ENCODE measurements at places on chromosomes 2 and 18.

DNA sequence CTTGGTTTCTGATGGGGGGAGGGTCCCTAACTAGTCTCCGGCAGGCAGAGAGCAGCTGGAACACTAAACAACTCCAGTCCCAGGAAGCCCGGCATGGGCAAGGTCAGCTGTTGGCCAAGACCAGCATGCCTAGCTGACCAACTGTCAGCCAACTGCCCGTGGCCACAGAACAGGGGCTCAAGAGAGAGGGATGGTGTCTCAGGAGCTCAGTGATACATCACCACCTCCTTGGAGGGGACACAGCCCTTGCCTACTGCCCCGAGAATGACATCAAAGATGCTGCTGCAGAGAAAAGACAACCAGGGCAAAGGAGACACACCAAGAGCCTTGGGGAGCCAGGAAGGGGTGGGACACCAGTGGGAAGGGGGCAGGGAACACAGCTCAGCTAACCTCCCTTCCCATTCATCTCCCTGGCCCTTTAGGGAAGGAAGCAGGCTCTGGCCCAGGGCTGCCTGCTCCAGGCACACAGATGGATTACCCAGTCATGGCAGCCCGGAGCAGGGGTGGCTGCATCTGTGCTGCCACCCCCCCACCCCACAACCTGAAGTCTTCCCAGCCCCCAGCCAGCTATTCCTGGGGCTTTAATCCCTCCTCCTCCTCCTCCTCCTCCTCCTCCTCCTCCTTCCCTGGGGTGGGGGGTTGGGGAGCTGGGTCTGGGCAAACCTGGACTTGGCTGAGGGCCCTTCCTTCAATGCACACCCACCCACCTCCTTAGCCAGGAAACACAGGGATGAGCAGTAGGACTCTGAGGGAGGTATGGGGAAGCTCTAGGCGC, 1.9 kb downstream of the BIN1 start:
- no peak for DNase-seq

DNA sequence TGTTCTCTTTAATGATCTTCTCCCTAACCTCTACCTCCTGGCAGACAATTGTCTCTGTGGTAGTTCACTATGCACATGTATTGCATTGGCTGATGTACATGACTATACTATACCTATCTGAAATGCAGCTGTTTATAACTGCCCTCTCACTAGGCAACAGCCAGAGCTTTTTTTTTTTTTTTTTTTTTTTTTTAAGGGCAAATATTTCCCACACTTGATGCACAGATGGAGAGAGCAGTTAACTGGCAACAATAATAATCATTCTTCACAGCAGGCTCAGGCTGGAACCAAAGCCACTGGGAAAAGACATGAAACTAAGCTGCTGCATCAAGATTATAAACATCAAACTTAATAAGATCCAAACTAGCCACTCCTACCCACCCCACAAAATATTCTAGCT, 707.7 kb downstream of the LRP1B start:
- no peak for DNase-seq

DNA sequence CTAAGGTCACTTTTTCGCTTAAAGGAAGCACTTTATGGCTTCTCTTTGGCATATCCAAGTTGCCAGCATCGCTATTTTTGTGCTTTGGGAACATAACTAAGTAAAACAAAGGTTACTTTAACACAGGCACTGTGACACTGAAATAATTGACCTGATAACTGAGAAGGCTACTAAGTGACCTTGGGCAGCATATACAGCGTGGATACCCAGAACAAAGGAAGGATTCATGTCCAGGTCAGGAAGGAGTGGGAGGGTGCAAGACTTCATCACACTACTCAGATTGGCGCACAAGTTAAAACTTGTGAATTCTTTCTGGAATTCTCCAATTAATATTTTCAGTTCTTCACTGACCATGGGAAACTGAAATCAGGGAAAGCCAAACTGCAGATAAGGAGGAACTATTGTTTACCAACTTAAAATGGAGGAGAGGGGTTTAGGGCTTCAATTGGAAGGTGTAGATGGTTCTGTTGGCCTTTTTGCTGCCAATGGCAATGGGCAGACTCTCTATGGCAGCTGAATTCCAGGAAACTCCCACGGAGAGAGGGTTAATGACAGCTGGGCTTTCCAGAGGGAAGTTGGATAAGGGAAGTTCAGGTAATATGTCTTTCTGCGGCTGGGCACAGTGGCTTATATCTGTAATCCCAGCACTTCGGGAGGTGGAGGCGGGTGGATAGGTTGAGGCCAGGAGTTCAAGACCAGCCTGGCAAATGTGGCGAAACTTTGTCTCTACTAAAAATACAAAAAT, 45.3 kb downstream of the COMMD1 start:
- DNase-seq: no peak

GRCh38 chr2:101775092-101775491, 77.6 kb downstream of the MAP4K4 start:
- no peak for DNase-seq

- DNase-seq: no peak
These were observed 71.2 kb downstream of the MBP start for GRCh38 chr18:77061281-77061945.

GRCh38 chr2:190170673-190171072, 108.1 kb upstream of the MSTN start:
- DNase-seq: no peak

- no peak for DNase-seq
These were observed 15.6 kb downstream of the COLEC12 start for GRCh38 chr18:484749-485464.

DNA sequence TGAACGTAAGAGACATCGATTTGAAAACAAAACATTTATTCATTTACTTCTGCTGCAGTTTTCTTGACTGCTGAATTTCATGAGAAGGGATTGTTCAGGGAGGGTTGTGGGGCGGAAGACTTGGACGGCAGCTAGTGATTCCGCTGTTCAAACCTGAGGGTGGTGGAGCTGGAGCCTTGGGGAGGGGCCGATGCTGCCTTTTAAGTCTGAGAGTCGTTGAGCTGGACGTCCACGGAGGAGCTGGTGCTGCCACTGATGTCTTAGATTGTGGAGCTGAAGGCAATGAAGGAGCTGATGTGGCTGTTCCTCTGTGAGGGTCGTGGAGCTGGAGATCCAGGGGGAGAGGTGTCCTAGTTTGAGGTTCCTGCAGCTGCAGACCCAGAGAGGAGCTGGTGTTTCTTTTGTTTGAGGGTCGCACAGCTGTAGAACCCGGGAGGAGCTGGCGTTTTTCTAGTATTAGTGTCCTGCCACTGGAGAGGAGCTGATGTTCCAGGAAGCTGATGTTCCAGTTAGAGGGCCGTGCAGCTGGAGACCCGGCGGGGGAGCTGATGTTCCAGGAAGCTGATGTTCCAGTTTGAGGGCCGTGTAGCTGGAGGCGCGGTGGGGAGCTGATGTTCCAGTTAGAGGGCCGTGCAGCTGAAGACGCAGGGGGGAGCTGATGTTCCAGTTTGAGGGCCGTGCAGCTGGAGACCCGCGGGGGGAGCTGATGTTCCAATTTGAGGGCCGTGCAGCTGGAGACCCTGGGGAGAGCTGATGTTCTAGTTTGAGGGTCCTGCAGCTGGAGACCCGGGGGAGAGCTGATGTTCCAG, 150.9 kb downstream of the RTP5 start:
- DNase-seq: no peak

- no peak for DNase-seq
These were observed 109.0 kb downstream of the ICA1L start for GRCh38 chr2:202762556-202762955.

DNA sequence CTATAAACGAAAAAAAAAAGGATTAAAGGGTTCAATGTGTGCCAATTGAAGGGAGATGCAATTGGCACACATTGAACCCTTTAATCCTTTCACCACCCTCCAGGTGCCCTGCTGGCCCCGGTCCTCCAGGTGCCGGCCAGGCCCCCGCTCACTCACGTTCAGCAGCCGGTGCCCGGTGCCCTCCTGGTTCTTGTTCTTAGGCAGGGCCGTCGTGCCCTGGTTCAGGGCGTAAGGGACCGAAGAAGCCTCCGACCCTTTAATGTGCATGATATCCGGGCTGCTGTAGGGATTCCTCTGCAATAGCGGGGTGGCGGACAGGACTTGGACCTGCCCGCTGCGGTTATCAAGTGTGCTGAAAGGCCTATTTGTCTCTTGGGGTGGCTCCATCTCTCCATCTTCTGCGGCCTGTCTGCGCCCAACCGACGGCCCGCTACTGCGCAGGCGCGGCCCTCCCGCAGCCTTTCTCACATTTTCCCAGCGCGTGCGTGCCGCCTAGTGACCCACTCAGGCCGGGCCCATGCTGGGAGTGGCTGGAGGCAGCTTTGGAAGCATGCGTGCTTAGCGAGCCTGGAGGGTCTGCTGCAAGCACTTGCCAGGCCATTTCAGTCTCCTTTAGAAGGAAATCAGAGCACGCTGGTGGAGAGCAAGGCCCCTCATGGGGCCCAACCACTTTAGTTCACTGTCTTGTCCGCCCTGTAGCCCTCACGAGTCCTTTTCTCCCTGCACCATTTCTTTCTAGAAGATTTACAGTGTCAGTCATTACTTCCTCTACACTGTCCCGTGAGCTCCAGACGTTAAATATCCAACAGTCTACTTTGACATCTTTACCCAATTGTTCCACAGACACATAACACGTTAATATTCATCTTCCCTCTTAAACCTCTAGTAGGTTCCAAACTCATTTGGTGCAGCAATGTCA, 24.3 kb downstream of the TMEM237 start:
- no peak for DNase-seq

- no peak for DNase-seq
These were observed 45.2 kb upstream of the CTIF start for GRCh38 chr18:48493434-48494230.

- no peak for DNase-seq
These were observed 94.7 kb upstream of the FAM136A start for GRCh38 chr2:70396612-70397011.

DNA sequence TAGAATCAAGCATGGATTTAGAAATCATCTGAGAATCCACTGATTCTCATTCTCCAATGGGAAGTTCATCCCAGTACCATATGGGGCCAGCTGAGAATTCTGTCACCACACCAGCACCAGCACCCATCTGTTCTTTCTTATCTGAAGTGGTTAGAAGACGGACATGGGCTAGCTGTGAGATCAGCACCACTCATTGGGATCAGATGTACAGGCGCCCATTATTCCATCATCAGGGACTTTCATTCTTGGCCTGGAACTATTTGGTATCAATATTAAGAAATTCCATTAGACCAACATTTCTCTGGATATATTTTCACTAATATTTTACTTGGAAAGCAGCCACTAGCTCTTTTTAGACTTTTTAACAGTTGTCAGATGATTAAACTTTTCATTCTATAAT, 185.9 kb upstream of the LINC00305 start:
- no peak for DNase-seq

GRCh38 chr2:1617425-1618021, 126.8 kb downstream of the PXDN start:
- DNase-seq: no peak

DNA sequence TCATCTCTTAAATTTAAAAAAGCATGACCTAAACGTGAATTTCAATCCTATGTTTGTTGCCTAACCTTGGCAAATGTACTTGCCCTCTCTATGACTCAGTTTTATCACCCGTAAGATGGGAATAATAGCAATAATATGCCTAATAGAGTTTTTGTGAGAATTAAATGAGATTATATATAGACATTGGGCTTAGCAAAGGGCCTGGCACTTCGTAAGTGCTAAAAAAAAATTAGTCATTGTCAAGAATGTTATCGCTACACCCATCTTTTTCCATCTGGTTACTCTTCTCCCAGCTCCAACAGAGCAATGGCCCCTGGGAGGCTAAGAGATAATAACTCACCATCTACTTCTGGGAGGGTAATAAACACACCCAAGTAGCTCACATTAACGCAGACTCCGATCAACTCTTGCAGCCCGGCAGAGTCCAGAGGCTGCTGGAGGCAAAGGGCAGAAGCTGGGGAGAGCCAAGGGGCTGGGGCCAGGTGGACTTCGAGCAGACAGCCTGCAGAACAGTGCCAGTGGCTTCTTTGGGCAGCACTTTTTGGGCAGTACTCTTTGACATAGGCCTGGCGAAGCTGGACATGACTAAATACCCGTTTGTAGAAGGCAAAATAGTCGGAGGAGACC, 63.9 kb upstream of the STPG4 start:
- no peak for DNase-seq

Measured in activated CD4-positive, CD25-positive, alpha-beta regulatory T cell (primary cell).